ENCODE measurements at places on chromosomes 1 and 21.

- DNase-seq, result no peak
Observed at GRCh38 chr1:171922999-171923398, 81.7 kb downstream of the DNM3 start.

DNA sequence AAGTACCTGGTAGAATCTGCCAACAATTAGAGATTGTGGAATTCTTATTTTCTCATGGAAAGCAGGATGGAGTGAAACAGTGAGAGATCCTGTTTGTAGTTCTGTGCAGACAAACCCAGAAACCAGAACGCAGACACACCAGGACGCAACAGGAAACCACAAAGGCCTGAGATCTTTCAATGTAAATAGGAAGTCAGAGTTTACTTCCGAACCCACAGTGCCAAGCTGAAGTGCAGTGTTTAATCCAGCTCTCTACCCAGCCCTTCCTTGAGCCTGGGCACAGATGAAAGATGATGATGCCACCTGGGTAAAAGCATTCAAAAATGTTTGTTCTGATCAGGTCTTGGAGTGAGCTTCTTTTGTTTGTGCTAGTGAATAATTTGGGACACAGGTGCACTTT, 244.2 kb upstream of the HOOK1 start:
- DNase-seq, result peak; percentile 54

DNA sequence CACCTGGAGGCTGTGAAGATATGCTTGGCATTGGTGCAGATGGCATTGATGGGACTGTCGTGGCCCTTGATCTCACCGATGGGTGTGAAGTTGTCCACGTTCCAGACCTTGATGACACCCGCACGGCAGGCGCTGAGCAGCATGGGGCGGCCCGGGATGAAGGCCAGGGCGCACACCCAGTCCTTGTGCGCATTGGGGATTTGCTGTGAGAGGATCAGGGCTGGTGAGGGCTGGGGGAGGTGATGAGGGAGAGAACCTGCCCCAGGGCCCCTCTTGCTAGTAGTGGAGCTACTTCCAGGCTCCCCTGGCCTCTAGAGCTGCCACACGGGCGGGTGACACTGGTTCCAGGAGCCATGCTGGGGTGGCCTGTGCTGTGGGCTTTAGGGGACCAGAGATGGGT, 48.8 kb downstream of the KIF21B start:
- DNase-seq, result no peak

GRCh38 chr1:193567937-193568336, 381.5 kb upstream of the B3GALT2 start:
- DNase-seq, result no peak

GRCh38 chr1:45297666-45298356, 28.9 kb upstream of the HPDL start:
- DNase-seq, result no peak

DNA sequence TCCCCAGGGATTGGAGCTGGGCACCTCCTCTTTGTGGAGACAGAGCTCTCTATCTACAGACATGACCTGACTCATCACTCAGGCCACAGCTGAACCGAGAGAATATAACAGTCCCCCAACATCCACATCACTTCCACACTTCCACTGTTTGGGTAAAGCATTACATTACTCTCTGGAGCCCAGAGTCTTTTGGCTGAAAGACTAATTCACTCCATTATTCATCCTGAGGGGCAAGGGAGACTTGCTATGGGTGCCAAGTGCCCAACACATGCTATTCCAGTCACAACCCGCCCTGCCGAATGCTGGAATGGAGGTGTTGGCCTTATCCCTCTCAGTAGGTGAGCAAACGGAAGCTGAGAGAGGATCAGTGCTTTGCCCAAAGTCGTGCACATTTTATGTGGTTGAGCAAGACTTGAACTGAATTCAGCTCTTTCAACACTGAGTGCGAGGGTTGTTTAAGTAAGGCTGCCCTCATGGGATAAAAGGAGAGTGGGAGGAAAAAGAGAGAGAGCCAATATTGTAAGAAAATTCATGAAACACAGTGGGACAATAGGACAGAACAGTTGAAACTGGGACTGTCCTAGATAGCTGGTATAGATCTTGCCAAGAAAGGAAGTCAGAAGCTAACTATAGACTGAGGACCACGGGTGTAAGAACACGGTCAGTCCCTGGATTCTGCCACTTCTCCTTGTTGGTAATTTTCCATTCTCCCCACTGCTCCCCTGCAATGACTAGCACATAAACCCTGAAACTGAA, 13.5 kb upstream of the CHI3L1 start:
- no peak for DNase-seq

GRCh38 chr1:98102345-98103030, 181.7 kb upstream of the DPYD start:
- DNase-seq, result no peak

DNA sequence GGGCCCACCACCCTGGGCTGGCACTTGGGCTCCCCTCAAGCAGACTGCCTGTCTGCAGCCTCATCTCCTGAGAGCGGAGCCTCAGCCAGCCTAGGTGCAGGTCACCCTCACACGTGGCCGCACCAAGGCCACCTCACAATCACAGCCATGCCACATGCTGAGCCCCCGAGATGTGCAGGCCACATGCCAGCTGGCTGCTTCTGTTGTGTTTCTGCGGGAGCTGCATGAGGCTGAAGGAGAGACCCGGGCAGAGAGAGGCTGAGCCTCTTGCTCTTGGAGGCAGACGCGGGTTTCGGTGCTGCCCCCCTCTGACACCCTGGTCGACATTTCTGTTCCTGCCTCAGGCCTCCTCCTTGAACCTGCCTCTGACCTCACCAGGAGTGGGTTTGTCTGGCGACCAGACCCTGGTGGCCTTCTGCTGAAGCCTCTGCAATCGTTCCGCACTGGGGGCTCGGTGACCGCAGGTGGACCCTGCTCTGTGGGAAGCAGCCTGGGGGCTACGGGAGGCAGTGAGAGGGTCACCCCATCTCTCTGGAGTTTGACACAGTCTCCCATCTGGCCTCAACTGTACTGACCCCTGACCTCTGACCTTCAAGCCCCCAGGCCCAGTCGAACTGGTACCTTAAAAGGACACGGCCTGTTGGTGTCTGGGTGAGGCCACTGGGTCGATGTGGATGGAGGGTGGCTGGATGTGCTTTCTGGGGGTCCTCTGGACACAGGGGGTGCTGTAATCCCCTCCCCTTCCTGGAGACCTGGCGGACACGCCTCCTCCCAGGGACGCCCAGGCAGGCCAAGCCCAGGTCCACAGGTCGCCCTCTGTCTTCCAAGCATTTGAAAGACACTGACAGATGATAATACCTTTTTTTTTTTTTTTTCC, 13.0 kb upstream of the C1orf174 start:
- DNase-seq, result no peak

- DNase-seq, result no peak
Observed at GRCh38 chr1:228364068-228364705, 42.4 kb downstream of the TRIM11 start.

DNA sequence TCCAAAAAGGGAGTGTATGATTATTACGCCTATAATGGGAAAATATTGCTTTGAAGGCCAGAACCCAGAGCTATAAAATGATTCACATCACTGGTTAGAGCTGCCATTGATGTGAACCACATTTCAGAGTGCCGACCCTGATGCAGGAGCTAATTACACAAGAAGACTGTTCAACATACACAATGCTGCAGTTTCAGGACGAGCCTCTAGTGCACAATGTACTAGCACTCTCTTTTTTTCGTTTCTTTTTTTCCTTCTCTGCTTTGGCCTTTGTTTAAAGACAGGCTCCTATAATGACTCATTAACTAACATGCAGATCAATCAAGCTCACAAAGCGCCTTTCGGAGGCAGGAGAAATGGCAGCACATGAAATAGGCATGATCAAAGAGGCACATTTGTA, 66.0 kb upstream of the HMGB4 start:
- no peak for DNase-seq
